ENCODE measurements at places on chromosomes 3 and 15.

DNA sequence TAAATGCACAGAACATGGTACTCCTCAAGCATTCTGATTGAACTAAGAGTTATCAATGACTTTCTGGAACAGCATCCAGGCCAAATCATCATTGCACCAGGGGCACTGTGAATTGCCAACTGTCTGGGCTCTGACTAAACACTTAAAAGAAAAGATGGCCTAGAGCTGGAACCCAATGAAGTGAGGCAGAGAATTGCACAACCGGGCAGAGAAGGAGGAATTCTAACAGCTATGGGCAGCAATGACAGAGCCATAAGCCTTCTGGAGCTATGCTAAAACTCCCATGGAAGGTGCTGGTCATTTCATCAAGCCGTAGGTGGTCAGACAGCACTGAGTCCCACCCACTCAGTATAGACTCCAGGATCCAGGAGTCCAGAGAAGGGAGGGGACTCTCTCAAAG, 48.1 kb upstream of the OXTR start:
- DNase-seq: no peak

DNA sequence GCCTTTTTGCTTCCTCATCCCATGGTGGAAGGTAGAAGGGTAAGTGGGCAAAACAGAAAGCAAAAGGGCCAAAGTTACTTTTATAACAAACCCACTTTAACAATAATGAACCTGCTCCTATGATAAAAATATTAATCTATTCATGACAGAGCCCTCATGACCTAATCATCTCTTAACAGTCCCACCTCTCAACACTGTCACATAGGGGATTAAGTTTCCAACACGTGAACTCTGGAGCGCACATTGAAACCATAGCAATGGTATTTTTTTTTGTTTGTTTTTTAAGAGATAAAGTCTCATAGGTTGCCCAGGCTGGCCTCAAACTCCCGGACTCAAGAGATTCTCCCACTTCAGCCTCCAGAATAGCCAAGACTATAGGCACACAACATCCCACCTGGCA, 30.7 kb downstream of the KATNBL1 start:
- DNase-seq: no peak

- DNase-seq: no peak
Observed at GRCh38 chr15:57655809-57656208, 50.7 kb upstream of the POLR2M start.

- no peak for DNase-seq
Observed at GRCh38 chr3:32620611-32621310, 50.1 kb upstream of the DYNC1LI1 start.

DNA sequence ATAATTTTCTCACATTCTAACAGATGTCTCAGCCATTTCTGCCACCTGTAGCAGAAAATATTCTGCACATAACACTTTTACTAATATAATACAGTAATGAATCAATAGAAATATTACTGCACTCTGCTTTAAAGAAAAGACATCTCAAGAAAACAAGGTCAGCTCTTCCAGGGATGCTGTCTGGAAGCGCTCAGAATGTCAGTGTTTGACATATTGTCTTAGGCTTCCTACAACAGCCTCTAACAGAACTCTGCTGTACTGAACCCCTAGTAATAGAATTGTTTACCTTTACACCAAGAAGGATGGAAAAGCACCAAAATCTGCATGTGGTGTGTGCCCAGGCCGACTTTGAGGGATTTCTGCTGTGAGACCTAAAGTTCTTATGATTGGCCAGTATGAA, 61.9 kb upstream of the FSTL1 start:
- no peak for DNase-seq

Data from fibroblast of skin of right quadriceps (primary cell).